ENCODE measurements at places on chromosomes 3 and 15. TPM values are rescaled to one million over a fixed set of nuclear protein-coding genes. Genes with fewer than 3 reads are reported as not detected.

SEMA3F gene
- total RNA-seq, result 60.7 TPM

MST1 gene
- total RNA-seq, result 12.4 TPM

CXCR6 gene
- total RNA-seq, result not detected

PTPN9 gene
- total RNA-seq, result 29.2 TPM

ACP3 gene
- 3.7 TPM for total RNA-seq

Data from camera-type eye (tissue), 1 donor.